ENCODE measurements at places on chromosomes 5 and 9.

- DNase-seq: no peak
These were observed 34.0 kb upstream of the FCHO2 start for GRCh38 chr5:72921886-72922285.

DNA sequence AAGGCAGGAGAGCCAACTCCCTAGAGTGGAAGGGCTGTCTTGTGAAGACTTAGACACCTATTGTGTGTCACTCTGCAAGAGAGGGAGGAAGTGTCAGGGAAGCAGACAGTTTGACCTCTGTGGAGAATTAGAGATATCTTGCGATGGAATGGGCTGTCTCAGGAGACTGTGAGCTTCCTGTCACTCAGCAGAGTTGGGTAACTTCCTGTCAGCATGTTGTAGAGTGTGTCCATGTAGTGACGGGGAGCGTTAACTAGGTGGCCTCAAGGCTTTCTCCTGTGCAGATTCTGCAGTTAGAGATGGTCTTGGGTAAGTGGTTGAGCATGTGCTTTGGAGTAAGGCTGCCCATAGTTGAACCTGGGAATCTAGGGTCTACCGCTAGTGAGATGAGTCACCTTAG, 136.5 kb downstream of the KIF4B start:
- no peak for DNase-seq

- no peak for DNase-seq
These were observed 158.1 kb downstream of the HACD4 start for GRCh38 chr9:20873240-20873865.

DNA sequence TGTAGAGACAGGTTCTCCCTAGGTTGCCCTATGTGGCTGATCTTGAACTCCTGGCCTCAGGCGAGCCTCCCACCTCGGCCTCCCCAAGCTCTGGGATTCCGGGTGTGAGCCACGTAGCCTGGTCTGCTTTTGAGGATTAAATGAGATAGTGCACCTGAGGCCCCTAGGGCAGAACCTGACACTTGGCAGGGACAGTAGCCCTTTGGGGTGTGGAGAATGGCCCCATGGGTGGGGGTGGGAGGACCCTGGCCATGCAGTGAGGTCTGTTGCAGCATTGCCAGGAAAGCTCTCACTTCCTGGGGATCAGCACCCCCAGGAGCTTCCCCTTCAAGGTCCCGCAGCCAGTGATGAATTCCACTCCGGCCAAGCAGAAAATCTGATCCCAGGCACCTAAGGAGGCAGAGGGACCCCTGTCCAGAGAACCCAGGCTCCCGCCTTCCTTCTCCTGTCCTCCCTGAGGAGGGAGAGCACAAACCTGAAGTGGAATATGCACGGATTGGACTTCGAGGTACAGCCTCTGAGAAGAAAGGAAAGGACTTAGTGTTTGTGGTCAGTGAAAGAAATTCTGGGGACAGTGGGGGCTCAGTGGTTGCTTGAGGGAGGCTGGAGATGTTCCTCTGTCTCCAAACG, 73.9 kb upstream of the UNC5A start:
- no peak for DNase-seq

GRCh38 chr9:119368681-119369581, at the start of gene BRINP1:
Gene BRINP1 (minus strand): TSS chr9:119369435. CDS start chr9:119313355, 56,080 bp downstream.
- peak; percentile 43 for DNase-seq

GRCh38 chr9:125494653-125494915, 212.4 kb downstream of the MAPKAP1 start:
- no peak for DNase-seq

DNA sequence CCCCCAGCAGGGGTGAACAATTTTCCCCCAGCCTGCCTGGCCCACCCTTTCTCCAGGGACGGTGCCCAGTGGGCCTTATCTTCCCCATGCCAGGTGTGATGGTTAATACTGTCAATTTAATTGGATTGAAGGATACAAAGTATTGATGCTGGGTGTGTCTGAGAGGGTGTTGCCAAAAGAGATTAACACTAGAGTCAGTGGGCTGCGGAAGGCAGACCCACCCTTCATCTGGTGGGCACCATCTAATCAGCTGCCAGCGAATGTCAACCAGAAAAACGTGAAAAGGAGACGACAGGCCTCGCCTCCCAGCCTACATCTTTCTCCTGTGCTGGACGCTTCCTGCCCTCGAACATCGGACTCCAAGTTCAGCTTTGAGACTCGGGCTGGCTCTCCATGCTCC, 5.6 kb upstream of the FUT7 start:
- DNase-seq: no peak

Measured in Right ventricle myocardium superior (tissue), 1 donor.